Ascending aorta (tissue), 2 donors: ENCODE measurements at places on chromosomes 3 and 15.

GRCh38 chr3:47120138-47120537 lies 43.8 kb downstream of the SETD2 start:
- DNase-seq: no peak
- no peaks in the 10 kb centered on the region for H3K4me1 ChIP-seq
- H3K27ac ChIP-seq: no peak overlapping the region
- H3K36me3 ChIP-seq: peaks cover 29% of the 10 kb centered on the region

DNA sequence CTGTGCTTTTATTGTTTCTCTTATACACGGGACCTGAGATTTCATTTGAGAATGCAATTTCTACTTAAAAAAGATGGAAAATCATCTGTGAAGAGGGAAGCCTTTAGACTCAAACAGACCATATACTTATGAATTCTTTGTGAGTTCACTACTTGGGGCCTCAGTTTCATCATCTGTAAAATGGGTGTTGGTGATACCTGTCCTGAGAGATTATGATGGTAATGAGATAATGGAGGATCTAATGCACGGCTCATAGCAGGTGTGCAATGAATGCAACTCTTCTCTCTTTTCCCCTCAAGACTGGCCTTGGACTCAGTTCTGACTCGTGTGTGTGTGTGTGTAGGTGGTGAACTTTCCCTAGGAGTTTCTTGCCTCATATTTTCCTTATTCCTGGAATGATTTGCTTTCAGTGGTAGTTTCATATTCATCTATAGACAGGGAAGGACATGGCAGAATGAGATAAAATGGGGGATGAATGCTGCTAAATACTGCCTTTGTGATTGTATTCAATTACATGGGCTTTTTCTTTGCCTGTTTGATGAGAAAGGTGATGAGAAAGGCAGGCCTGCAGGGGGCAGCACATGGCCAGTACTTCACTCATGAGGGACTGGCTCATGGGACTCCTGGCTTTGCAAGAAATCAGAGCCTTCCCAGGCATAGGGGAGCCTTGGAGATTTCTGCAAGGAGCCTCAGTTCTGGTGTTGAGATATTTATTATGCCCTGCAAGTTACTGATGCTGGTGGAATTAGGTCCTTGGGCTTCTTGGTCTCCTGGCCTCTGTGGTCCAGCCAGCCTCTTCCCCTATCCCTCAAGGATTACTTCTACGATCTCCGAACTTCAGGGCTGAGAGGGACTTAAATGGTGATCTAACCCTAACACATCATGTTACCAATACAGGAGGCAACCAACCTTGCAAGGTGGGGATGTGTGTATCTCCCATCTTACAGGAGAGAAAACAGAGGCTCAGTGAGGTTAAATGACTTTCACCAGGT lies 70.7 kb downstream of the RPLP1 start:
- H3K4me1 ChIP-seq: no peaks in the 10 kb centered on the region
- no peaks in the 10 kb centered on the region for H3K36me3 ChIP-seq
- H3K27ac ChIP-seq: no peak overlapping the region
- H3K27me3 ChIP-seq: no peaks in the 10 kb centered on the region
- H3K4me3 ChIP-seq: no peak overlapping the region
- DNase-seq: peak; percentile 78

DNA sequence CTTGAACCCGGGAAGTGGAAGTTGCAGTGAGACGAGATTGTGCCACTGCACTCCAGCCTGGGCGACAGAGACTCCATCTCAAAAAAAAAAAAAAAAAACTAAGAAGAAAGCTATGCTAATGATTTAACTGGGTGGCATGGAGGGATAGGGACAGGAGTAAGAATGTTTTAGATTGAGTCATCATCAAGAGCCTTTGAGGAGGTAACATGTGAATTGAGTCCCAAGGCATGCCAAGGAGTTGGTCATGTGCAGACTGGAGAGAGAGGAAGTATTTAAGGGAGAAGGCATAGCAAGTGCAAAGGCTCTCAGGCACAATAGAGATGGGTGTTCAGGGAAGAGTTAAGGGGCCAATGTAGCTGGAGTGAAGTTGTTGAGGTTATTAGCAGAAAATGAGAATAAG lies 9.1 kb downstream of the BNC1 start:
- no peaks in the 10 kb centered on the region for H3K36me3 ChIP-seq
- no peaks in the 10 kb centered on the region for H3K27me3 ChIP-seq
- H3K4me1 ChIP-seq: no peaks in the 10 kb centered on the region
- H3K27ac ChIP-seq: no peak overlapping the region

- H3K36me3 ChIP-seq: no peaks in the 10 kb centered on the region
- no peak for DNase-seq
- no peak overlapping the region for H3K4me3 ChIP-seq
- no peaks in the 10 kb centered on the region for H3K27me3 ChIP-seq
- H3K27ac ChIP-seq: no peak overlapping the region
Measured at GRCh38 chr3:50594253-50594785, 17.3 kb downstream of the CISH start.

DNA sequence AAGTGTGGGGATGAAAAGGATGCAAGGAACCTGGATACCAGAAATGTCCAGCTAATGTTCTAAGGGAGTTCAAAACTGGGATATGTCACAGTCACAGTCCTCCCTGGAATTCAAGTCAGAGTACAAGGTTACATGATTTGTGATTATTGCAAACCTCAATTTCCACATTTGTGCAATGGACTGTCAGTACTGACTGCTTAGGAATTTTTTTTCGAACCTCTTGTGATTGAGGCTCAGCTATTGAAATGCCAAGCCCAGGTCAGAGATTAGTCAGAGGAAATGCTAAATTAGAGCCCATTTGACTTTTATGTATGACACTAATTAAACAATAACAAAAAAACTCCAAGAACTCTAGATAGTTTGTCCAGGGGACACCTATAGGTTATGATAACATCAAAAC lies 210.2 kb downstream of the THSD4 start:
- no peak for DNase-seq
- H3K4me1 ChIP-seq: peaks cover 46% of the 10 kb centered on the region
- H3K4me3 ChIP-seq: no peak overlapping the region
- H3K27ac ChIP-seq: peak overlapping the region; percentile 16
- no peaks in the 10 kb centered on the region for H3K36me3 ChIP-seq

- H3K27me3 ChIP-seq: no peaks in the 10 kb centered on the region
- no peaks in the 10 kb centered on the region for H3K36me3 ChIP-seq
- no peak overlapping the region for H3K4me3 ChIP-seq
Measured at GRCh38 chr3:190424108-190424477, 25.6 kb downstream of the TMEM207 start.

- H3K36me3 ChIP-seq: no peaks in the 10 kb centered on the region
- H3K4me3 ChIP-seq: no peak overlapping the region
- no peak overlapping the region for H3K27ac ChIP-seq
- no peak for DNase-seq
- no peaks in the 10 kb centered on the region for H3K27me3 ChIP-seq
Measured at GRCh38 chr3:18716821-18717220, 291.7 kb upstream of the SATB1 start.

DNA sequence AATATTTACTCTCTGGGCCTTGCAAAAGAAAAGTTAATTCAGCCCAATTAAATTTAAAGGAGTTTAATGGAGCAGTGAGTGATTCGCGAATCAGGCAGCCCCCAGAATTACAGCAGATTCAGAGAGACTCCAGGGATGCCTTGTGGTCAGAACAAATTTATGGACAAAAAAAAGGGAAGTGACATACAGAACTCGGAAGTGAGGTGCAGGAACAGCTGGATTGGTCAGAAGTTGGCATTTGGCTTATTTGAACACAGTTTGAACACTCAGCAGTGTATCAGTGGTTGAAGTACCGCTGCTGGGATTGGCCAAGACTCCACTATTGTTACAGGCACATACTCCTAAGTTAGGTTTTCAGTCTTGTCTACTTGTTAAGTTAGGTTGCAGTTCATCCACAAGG lies 145.0 kb upstream of the GAP43 start:
- no peaks in the 10 kb centered on the region for H3K27me3 ChIP-seq
- H3K36me3 ChIP-seq: no peaks in the 10 kb centered on the region
- no peaks in the 10 kb centered on the region for H3K4me1 ChIP-seq
- H3K4me3 ChIP-seq: no peak overlapping the region
- no peak overlapping the region for H3K27ac ChIP-seq

GRCh38 chr3:42653560-42654330 lies at the start of gene ZBTB47:
Gene ZBTB47 (plus strand): TSS chr3:42653697. CDS start chr3:42658356, 4,659 bp downstream.
- H3K27me3 ChIP-seq: no peaks in the 10 kb centered on the region
- H3K4me1 ChIP-seq: peaks cover 22% of the 10 kb centered on the region
- peak within 1 kb of the TSS; percentile 98 for H3K4me3 ChIP-seq
- peak; percentile 89 for DNase-seq
- peak within 1 kb of the TSS; percentile 99 for H3K27ac ChIP-seq

DNA sequence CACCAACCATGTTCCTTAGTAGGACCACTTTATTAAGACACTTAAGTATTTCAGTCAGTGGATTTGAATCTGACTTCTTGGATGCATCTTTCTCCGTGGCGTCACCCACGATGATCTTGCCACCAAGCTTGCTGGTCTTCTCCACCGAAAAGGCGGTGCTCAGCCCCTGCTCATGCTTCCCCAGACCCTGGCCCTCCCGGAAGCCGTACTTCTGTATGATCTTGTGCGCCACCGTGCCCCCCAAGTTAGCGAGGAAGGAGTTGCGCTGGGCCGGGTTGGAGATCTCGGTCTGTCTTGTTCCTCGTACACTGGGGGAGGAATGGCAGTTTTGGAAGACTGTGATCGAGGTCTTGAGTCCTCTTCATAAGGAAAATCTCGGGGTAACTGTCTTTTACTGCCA lies 213.4 kb upstream of the NANOGP8 start:
- no peaks in the 10 kb centered on the region for H3K4me1 ChIP-seq
- H3K27ac ChIP-seq: no peak overlapping the region
- no peak for DNase-seq
- no peaks in the 10 kb centered on the region for H3K27me3 ChIP-seq
- no peaks in the 10 kb centered on the region for H3K36me3 ChIP-seq

GRCh38 chr3:52047295-52047960 lies 8.9 kb downstream of the DUSP7 start:
- H3K27me3 ChIP-seq: no peaks in the 10 kb centered on the region
- peaks cover 45% of the 10 kb centered on the region for H3K36me3 ChIP-seq
- H3K4me3 ChIP-seq: peak overlapping the region; percentile 26
- peaks cover 52% of the 10 kb centered on the region for H3K4me1 ChIP-seq

- DNase-seq: no peak
- no peak overlapping the region for H3K4me3 ChIP-seq
- no peaks in the 10 kb centered on the region for H3K27me3 ChIP-seq
- H3K36me3 ChIP-seq: no peaks in the 10 kb centered on the region
Measured at GRCh38 chr3:77412584-77412983, 372.7 kb downstream of the ROBO2 start.

DNA sequence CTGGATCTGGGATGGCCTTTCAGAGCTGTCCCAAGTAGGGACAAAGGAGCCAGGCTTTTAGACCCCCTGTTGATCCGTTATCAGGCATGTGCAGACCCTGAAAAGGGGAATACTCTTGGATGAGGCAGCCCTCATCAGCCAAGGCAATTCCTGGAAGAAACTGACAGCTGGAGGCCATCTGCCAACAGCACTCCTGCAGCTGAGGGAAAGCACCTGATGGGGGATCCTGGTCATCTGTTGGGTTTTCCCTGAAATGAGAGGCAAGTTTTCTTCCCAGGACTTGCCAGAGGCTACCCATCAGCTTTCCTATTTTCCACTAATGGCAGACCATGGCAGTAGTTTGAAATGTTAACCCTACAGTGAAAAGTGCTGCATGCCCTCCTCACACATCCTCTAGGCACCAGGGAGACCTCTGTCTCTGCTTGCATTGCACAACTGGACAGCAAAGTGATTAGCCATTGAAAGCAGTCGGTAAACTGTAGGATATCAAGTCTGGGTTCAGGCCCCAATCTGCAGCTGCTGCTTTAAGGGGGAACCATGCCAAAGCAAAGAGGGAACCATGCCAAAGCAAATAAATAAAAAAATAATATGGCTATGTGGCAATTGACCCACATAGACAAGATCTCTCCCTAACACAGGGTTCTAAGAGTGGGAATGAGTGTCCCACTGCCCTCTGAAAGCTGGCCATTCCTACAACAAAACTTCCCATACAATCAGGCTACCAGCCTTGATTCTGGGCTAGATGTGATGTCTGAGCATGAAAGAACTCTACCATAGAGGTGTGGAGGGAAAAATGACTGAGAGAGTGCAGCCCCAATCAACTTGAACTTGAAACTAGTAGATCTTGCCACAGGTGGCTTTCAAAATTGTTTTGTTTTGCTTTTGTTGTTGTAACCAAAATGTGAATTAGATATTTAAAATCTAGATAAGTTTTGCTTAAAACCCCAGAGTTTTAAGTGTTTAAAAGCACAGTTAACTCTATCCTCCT lies 232.0 kb upstream of the STT3B start:
- H3K27ac ChIP-seq: no peak overlapping the region
- no peaks in the 10 kb centered on the region for H3K4me1 ChIP-seq
- no peaks in the 10 kb centered on the region for H3K27me3 ChIP-seq
- no peak overlapping the region for H3K4me3 ChIP-seq
- DNase-seq: no peak

DNA sequence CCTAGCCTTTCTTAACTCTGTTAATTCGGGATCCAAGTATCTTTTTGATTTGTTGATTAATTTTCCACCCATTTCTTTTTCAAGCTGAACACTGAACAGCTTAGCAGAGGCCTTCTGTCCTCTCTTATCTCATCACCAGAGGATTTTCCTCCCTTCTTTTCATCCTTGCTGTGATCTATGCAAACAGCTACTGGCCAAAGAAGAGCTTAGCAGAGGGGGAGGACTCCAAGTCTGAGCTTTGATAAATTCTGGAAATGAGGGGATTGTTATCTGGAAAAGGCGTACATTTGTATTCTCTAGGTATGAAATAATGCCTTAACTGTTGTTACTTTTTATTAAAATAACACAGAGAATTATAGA lies 13.4 kb downstream of the DZIP3 start:
- no peak overlapping the region for H3K4me3 ChIP-seq
- DNase-seq: no peak
- no peaks in the 10 kb centered on the region for H3K36me3 ChIP-seq
- H3K27me3 ChIP-seq: no peaks in the 10 kb centered on the region

- H3K36me3 ChIP-seq: no peaks in the 10 kb centered on the region
- H3K27ac ChIP-seq: no peak overlapping the region
- no peaks in the 10 kb centered on the region for H3K4me1 ChIP-seq
- H3K27me3 ChIP-seq: no peaks in the 10 kb centered on the region
Measured at GRCh38 chr3:157819270-157820156, 286.7 kb downstream of the SHOX2 start.

DNA sequence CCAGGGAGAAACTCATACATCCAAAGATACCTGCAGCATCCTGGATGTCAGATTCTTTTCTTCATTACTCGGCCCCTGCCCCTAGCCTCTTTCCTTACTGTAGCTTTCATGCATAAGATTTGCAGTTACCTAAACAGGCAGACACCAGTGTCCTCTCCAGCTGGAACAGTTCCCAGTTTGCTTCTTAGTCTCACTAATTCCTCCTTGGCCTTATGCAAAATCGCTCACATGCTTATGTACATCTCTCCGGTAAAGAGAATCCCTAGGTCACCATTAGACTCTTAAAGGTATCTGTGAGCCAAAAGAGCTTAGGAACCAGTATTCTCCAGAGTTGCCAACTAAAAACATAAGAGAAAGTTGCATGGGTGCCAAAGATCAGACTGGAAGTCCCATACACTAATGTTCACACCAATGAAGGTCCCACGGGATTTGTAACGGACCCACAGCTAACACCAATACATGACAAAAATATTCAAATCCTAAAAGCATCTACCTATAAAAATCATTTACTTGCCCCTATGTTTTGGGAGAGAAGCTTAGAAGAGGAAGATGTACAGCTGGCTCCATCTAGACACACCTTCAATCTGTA lies 66.6 kb downstream of the CBLB start:
- H3K4me1 ChIP-seq: peaks cover 2% of the 10 kb centered on the region
- no peaks in the 10 kb centered on the region for H3K36me3 ChIP-seq
- H3K27ac ChIP-seq: no peak overlapping the region
- H3K4me3 ChIP-seq: no peak overlapping the region
- no peak for DNase-seq
- H3K27me3 ChIP-seq: no peaks in the 10 kb centered on the region
